Fibroblast of pulmonary artery (primary cell): ENCODE measurements at places on chromosomes 12 and 14.

DNA sequence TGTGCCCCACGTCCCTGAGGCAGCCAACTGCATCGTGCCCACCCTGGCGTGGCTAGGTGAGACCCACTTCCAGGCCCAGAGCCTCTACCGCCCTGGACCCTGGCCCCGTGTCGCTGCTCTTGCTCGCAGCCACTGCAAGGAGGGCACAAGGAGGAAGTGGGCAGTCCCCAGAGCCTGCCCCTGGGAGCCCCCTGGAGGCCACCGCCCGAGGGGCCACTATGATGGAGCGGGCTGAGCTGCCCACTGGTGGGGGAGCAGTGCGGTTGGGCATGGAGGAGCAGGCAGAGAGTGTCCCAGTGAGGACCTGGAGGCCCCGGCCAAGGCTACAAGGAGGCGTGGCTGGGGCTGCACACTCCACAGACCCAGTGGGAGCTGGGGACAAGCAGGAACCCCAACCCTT, 323.6 kb downstream of the PCNX1 start:
- DNase-seq: no peak

- DNase-seq: peak; percentile 35
These were observed 69.7 kb downstream of the WDR20 start for GRCh38 chr14:102209224-102209966.

DNA sequence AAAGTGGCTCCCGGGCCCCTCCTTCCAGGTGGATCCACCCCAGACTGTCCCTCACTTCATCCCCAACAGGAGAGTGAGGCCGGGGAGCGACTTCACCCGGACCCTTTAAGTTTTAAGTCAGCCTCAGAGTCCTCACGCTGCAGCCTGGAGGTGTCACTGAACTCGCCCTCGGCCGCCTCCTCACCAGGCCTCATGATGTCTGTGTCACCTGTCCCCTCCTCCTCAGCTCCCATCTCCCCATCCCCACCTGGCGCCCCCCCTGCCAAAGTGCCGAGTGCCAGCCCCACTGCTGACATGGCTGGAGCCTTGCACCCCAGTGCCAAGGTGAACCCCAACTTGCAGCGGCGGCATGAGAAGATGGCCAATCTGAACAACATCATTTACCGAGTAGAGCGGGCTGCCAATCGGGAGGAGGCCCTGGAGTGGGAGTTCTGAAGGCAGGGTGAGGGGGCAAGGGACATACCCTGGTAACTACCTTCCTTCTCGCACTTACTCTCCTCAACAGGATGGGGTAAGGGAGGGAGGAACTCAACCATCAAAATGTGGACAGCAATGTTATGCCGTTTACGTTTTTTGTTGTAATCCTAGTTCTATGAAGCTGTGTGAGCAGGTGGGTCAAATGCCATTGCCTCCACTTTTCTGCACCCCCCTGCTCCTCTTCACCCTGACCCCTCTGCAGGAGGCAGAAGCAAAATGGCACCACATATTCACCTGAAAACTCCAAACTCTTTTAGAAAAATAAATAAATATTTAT, 20.8 kb downstream of the PHETA1 start:
- DNase-seq: no peak

GRCh38 chr12:1791104-1791841, 29.1 kb upstream of the LRTM2 start:
- peak; percentile 80 for DNase-seq

GRCh38 chr14:50531595-50532501, 521 bp downstream of the MAP4K5 start:
- peak; percentile 39 for DNase-seq

GRCh38 chr12:75591628-75592027, 80.2 kb upstream of the KRR1 start:
- peak; percentile 31 for DNase-seq

DNA sequence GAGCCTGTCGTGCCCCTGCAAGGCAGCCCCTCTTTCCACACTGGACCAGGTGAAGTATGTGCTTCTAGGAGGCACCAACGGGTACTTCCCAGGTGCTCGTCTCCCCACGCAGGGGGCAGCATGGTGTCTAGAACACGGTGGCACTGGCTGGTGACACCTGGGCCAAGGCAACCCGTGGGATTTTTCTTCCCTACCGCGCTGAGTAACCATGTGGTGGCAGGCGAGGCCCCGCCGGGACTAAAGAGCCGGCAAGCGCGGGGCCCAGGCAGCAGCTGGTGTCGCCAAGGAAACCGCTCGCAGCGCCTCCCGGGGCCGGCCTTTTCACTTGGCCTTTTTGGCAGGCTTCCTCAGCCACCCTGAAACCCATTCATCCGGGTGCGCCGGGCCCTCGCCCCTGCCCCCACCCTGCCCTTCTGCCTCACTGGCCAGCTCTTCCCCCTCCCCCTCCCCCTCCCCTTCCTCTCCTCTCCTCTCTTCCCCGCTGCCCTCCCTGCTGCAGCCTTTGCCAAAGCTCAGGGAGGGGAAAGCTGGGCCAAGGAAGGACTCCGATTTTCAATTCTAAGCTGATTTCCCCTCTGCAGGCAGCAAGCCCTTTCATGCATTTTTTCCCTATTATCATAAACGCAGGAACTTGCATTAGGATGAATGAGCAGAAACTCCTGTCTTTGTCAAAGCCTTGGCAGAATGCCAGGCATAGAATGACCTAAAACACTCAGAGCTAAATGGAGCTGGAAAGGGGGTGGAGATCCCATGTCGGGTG, 81.2 kb downstream of the IRF2BPL start:
- peak; percentile 95 for DNase-seq

GRCh38 chr14:92581966-92582566, 68.5 kb downstream of the RIN3 start:
- DNase-seq: no peak

- no peak for DNase-seq
These were observed 103.6 kb downstream of the ADGRD1 start for GRCh38 chr12:131057211-131057721.

- peak; percentile 29 for DNase-seq
These were observed 35.0 kb downstream of the EPS8 start for GRCh38 chr12:15754233-15754632.

DNA sequence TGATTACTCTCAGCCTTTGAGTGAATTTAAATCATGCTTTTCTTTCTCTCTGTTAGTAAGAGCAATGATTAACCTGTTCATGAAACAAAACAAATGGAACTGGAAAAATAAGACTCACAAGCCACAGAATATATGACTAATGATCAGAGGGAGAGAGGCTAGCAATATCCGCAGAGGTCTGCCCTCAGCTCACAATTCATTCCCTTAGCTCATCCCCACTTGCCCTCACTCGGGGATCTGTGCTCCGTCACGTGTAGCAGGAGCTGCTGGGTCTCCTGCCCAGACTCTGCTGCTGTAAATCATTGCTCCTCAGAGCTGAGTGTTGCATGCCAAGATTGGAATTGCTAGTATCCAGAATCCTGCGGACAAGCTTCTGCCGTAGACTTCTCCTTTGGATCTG, 53.1 kb upstream of the GNG2 start:
- DNase-seq: no peak

- DNase-seq: no peak
These were observed 216.0 kb upstream of the EEA1 start for GRCh38 chr12:93145086-93145485.

DNA sequence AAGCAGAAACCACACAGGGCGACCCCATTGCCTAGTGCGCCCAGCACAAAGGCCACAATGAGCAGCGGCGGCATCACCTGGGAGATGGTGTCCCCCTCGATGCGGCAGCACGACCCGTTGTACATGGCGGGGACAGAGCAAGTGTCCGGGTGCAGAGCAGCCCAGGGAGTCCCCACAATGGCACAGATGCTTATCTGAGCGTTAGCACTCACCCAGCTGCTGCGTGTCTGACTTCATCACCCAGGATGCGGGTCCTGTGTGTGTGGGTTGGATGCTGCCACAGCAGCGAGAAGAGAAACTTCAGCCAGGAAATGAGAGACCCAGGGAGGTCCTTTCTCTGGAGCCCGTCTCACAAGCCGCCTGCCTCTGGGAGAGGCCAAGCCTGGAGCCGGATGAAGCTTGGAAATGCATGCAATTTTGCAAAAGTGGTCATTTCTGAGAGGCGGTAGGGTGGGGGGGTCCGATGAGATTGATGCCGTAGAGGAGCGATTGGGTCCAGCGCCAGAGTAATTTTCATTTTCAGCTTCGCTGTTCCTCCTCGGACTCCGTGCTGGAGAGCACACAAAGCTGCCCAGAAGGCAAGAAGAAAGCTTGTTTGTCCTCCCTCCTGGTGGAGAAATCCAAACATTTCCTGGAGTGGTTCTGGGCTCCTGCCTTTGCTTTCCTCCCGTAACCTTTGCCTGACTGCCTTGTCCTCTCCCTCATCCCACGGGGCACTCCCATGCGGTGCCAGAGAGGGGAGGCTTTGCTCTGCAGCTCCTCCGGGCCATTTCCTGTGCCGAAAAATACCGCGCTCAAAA, at the start of gene HCAR1:
Gene HCAR1 (minus strand): TSS at position 630 of the 800 bp plus-strand sequence. CDS start 505 bp downstream, at position 125.
- peak; percentile 25 for DNase-seq

GRCh38 chr14:55198749-55199148, 7.4 kb upstream of the DLGAP5 start:
- peak; percentile 58 for DNase-seq

GRCh38 chr14:99686557-99687283, 2.6 kb downstream of the CYP46A1 start:
- no peak for DNase-seq

DNA sequence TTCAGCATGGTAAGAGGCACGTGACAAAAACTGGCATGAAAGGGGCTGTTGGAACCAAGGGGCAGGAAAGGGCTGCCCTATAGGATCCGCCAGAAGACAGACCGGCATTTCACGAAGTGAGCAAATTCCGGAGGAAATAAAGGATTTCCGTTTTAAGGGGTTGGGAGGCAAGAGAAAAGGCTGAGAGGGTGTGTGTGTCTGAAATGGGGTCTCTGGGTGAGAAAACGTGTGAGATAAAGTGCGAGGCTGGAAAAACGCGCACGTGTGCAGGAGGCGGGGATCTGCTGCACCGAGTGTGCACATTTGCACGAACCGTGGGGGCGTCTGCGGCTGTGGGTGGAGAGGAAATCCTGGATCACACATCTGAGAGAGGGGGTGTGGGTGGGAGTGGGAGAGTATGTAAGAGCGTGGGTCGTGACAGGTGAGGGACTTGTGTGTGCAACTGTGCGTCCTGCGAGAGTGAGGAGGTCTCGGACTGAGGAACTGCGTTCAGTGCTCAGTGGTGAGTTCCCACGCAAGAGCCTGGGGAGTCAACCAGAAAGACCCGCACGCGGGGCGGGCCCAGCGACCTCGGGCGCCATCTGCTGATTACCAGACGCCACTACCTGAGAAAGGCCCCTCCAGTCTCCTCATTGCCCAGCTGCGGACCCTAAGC, 37.0 kb upstream of the P2RX7 start:
- DNase-seq: peak; percentile 60

DNA sequence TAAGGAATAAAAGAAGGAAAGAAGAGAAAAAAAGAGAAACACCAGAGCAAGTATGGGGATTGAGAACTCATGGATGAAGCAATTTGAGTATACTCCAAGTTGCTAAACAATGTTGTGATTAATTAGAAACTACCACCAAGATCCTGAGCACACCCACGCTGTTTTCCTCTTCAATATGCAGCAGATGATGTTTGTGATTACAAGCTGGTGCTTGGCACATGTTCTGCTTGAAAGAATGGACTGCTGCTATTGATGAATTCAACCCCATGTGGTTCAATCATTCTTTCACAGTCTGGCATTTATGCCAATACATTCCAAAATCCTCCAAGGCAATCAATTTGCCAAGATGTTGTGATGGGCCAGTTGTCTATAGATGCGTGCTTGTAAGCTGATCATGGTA, 146.8 kb downstream of the SLC2A13 start:
- no peak for DNase-seq

DNA sequence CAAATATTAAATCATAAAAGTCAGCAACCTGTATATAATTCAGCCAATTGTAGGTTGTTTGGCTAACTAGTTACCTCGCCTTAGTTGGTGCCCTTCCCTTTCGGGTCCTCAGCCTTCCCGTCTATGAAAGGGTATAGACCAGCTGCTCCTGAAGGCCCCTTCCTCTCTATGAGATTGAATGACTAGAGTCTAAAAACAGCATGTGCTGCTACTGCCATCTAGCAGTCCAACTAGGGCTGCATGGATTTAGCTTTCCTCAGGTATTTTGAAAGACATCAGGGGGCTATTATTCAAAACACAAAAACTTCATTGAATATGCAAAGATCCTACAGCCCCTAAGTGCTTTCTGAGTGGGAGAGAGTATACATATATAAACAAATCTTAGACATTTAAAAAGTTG, 37.0 kb upstream of the TMEM263 start:
- DNase-seq: peak; percentile 45

GRCh38 chr12:52437508-52437907, 3.3 kb upstream of the KRT75 start:
- DNase-seq: no peak

GRCh38 chr12:30962047-30962446, 35.5 kb downstream of the TSPAN11 start:
- no peak for DNase-seq

GRCh38 chr12:1553987-1554982, 40.1 kb downstream of the FBXL14 start:
- no peak for DNase-seq

GRCh38 chr12:126761420-126761819, 1505.5 kb upstream of the TMEM132C start:
- DNase-seq: no peak

- DNase-seq: no peak
These were observed 592.0 kb upstream of the LMO3 start for GRCh38 chr12:17197971-17198370.
